OCI-LY7 (cell line): ENCODE measurements at places on chromosomes 5 and 9.
A peak's percentile ranks its signal among the peaks of the same experiment; 100 is the strongest.

DNA sequence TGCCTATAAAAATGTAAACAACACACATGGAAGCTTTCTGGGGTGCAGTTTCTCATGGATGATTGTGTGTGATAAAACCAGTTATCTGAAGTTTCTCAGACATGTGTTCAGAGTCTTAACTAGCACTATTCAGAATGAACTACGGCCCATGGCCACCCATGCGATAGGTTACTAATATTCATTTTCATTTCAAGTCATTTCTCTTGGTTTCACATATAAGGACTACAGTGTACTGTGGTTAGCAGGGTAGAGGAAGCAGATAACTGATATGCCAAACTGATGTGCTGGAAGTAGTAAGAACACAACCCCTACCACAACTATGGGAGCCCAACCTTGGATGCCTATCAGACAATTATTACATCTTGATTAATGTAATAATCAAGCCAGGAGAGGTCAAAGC, 372.1 kb downstream of the DTWD2 start:
- no peak for DNase-seq

GRCh38 chr5:65480306-65480865, 1.3 kb downstream of the ADAMTS6 start:
- peak; percentile 69 for DNase-seq

- DNase-seq = no peak
These were observed 270.5 kb downstream of the DMRT2 start for GRCh38 chr9:1320607-1321195.

GRCh38 chr5:82698026-82698425, 379.2 kb downstream of the TMEM167A start:
- DNase-seq = no peak

- no peak for DNase-seq
These were observed 50.1 kb downstream of the OSTF1 start for GRCh38 chr9:75138260-75139040.

GRCh38 chr5:128749136-128749898, 211.3 kb upstream of the FBN2 start:
- no peak for DNase-seq

DNA sequence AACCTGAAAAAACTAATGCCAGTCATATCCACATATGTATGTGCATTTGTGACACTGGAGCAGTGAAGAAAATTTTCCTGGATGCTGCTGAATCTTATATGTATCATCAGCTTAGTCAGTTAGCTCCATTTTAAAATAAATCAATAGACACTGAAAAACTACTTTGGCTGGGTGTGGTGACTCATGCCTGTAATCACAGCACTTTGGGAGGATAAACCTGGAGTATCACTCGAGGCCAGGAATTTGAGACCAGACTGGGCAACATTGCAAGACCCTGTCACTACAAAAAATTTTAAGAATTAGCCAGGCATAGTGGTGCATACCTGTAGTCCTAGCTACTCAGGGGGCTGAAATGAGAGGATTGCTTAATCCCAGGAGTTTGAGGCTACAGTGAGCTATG, 511.0 kb upstream of the TLE4 start:
- no peak for DNase-seq

GRCh38 chr5:168136340-168136739, 155.1 kb upstream of the WWC1 start:
- DNase-seq = no peak

- DNase-seq = no peak
These were observed 133.1 kb upstream of the POU5F2 start for GRCh38 chr5:93874491-93874890.

DNA sequence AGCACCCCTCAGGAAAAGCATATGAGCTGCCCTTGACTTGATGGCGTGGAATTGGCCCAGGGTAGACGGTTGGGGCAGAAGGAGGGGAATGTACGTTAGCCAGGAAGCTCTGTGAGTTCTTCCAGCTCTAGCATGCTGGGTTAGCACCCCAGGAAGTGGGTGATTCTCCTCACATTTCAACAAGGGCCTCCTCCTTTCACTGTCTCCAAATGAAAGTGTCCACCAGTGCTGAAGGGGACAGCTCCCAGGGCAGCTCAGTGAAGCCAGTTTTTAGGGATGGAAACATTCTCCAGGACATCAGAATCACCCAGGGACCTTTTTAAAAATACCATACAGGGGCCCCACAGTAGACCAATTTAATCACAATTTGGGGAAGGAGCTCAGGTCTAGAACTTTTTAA, 17.2 kb upstream of the AFAP1L1 start:
- DNase-seq = no peak

- DNase-seq = no peak
These were observed 382.9 kb upstream of the RFX3 start for GRCh38 chr9:3908731-3909130.

DNA sequence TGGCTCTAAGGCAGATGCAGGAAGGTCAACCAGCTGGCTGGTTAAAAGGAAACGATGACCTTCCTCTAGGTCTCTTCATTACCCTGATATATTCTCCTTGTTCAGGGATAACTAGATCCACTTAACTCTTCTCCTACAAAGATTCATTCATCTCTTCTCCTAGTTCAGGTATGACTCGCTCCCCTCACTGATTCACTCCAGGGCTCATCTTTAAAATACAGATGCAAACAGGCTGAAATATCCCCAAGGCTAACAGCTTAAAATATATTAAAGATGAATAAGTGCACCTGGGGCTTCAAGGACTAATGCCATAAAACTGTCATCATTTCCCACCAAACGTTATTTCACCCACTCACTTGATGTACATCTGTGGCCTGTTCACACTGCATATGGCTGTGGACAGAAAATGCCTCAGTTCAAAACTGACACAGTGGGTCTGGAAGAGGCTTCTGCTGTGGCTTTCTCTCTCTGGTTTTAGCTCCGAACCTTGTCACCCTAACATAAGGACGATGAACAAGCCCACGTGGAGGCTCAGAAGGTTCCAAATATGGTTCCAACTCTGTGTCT, 366.9 kb downstream of the DEPDC1B start:
- DNase-seq = no peak

DNA sequence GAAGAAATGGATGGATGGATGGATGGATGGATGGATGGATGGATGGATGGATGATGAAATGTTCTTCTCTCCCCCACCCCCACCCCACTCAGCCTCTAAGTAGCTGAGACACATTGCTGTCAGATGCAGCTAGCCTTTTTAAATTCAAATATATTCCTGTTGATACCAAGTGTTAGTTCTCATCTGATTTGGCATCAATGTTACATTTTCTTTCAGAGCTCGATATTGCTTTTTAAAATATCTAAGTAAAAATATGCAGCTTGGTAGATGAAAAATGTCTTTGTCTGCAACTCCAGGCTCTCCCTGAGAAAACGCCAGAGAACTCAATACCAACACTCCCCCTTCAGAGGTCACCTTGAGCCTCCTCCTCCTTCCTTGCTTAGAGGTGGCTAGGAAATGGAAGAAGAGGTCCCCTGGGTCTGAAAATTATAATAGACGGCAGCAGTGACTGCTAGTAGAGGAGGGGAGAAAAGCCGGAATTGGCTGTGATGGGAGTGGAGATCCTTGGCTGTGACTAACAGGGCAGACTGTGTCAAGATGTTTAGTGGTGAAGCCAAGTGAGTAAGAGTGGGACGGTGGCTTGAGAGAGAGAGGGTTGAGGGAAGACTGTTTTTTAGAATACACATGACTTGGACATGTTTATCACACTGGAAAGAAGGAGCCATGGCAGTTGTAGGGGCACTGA, 156.0 kb downstream of the ZNF462 start:
- no peak for DNase-seq

DNA sequence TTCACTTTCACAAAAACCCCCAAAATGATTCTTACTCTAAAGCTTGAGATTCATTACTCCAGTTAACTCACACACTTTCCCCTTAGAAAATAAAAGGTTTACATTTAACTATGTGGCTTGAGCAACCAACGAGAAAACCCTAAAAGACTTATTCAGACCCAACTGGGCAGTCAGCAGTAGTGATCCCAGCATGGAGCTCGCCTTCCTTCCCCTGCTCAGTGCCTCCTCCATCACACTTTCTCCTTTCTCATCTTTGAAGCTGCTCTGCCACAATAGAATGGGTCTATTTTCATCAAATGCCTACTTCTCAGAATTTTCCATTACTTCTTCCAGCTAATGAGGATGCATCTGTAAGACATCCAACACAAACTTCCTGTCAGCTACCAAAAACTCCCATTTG, 29.1 kb downstream of the RORB start:
- DNase-seq = no peak

- DNase-seq = no peak
These were observed 238.2 kb downstream of the SLIT3 start for GRCh38 chr5:169062690-169063089.

- no peak for DNase-seq
These were observed 24.4 kb downstream of the SMARCA2 start for GRCh38 chr9:2039294-2040180.

GRCh38 chr9:14348373-14349145, 34.6 kb upstream of the NFIB start:
- DNase-seq = no peak
